IMR-90 (cell line): ENCODE measurements at places on chromosomes 2 and 18. TPM values are rescaled to one million over a fixed set of nuclear protein-coding genes. Genes with fewer than 3 reads are reported as not detected.

GRCh38 chr2:39488450-39488849 lies 51.4 kb upstream of the MAP4K3 start:
- DNase-seq: peak; percentile 95

DNA sequence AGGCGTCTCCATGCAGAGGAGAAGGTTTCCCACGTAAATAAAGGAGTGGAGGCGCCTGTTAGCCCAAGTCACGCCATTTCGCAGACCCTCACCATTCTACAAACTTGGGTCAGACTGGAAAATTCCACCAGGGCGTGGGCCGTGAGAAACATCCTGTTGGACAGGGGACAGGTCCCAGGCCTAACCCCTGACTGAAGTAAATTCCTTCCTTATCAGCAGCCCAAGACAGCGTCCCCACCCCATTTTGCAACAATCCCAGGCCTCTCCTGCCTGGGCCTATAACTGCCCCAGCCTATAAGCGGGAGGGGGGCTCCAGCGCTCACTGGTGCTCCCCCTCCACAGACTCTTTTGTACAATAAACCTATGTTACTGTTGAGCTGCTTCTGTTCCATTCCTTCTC lies 57.3 kb upstream of the CBLN2 start:
- DNase-seq: no peak

Gene STK11IP
- 6.7 and 19.7 TPM in 2 replicates for total RNA-seq

DNA sequence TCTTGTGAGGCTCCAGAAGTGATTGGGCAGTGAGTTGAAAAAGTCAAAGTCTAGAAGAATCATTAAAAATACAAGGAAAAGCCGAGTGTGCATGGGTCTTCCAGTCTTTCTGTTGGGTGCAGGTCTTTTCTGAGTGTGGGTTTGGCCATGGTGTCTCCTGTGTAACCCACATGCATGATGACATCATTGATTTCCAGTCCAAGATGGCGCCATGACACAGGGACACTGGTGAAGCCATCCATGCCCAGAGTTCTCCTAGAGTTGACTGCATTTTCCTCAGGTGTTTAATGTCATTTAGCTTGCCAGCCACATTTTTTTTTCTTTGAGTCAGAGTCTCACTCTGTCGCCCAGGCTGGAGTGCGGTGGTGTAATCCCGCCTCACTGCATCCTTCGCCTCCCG lies 35.9 kb downstream of the SH3BP4 start:
- no peak for DNase-seq

- DNase-seq: no peak
These were observed 61.5 kb downstream of the TNFRSF11A start for GRCh38 chr18:62386601-62387000.
